ENCODE measurements at places on chromosomes 4 and X. TPM values are rescaled to one million over a fixed set of nuclear protein-coding genes. Genes with fewer than 3 reads are reported as not detected.

The FAAH2 gene
- 3.0 TPM for total RNA-seq

The FMR1NB gene
- not detected for total RNA-seq

The NOX1 gene
- total RNA-seq: not detected

The CNGA1 gene
- total RNA-seq: not detected

The UCP1 gene
- not detected for total RNA-seq

The SPINK2 gene
- total RNA-seq: 7.5 TPM

The CXorf49 gene
- total RNA-seq: not detected

The BRCC3 gene
- total RNA-seq: 25.0 TPM

The PFKFB1 gene
- total RNA-seq: 0.65 TPM

The ARFIP1 gene
- 18.4 TPM for total RNA-seq

DNA sequence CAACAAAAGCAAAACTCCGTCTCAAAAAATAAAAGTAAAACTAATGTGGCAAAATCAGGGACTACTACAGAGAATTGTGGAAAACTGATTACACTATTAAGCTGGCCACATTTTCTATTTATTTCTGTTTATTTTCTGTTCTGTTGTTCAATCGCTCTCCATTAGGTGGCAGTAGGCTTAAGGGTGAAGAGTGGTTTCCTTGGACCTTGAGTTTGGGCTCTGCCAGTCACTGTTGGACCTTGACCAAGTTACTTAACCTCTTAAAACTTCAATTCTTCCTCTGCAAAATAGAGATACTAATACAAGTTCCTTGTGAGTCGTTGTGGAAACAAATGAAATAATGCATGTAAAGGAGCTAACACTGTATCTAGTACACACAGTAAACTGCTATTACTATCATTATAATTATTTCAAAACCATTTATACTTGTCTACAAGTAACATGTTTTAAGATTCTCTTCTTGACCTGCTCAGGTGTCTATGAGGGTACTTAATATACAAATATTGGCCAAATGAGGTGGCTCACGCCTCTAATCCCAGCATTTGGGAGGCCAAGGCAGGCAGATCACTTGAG lies 15.2 kb downstream of the HSD17B11 start:
- peaks cover 2% of the 10 kb centered on the region for H3K4me1 ChIP-seq
- H3K36me3 ChIP-seq: peaks cover 9% of the 10 kb centered on the region
- no peak for DNase-seq
- no peaks in the 10 kb centered on the region for H3K27me3 ChIP-seq

DNA sequence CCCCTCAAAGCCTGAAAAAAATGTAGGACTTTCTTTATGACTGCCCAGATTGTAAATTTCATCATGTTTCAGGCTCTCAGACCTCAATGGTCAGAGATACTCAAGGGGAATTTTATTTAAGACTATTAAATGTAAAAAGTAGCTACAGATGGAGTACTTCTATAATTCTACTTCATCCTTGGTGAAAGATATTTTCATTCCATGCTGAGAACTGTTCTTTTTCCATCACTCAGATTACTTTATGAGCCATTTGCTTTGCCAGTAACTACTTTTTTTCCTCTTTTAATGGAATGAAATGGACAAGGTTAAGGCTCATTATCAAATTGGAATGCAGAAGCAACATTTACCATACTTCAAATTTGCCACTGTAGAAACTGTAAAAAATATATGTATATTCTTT lies 38.0 kb upstream of the PLS3 start:
- no peaks in the 10 kb centered on the region for H3K36me3 ChIP-seq
- DNase-seq: no peak
- no peak overlapping the region for H3K4me3 ChIP-seq
- no peak overlapping the region for H3K27ac ChIP-seq
- H3K27me3 ChIP-seq: no peaks in the 10 kb centered on the region

DNA sequence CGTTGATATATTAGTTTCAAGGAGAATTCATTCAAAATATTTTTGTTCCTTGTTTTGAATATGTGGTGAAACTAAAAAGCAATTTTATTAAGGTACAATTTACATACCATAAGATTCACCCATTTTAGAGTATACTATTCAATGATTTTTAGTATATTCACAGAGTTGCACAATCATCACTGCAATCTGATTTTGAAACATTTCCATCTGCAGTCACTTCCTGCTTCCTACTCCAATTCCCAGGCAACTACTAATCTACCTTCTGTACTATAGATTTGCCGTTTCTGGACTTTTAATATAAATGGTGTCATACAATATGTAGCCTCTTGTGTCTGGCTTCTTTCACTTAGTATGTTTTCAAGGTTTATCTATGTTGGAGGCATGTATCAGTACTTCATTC lies 71.3 kb downstream of the SLC9A7 start:
- H3K27ac ChIP-seq: no peak overlapping the region
- H3K27me3 ChIP-seq: no peaks in the 10 kb centered on the region

DNA sequence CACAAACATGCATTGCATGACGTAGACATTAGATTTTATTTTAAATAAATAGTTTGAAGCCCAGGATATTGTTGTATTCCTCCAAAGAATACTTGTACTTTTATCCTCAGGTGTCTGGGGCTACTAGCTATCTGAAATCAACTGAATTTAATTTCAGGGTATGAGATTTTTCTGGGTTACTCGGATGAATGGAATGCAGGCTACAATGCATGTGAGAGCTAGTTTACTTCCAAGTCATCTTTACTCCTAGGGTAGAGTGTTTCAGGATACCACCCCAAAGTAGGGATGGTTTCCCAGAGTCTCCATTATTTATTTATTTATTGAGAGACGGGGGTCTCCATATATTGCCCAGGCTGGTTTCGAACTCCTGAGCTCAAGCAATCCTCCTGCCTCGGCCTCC lies 66.4 kb downstream of the HPRT1 start:
- no peak overlapping the region for H3K27ac ChIP-seq
- no peaks in the 10 kb centered on the region for H3K36me3 ChIP-seq
- H3K4me3 ChIP-seq: no peak overlapping the region
- no peak for DNase-seq
- no peaks in the 10 kb centered on the region for H3K27me3 ChIP-seq
- peaks cover 4% of the 10 kb centered on the region for H3K4me1 ChIP-seq

- no peak overlapping the region for H3K27ac ChIP-seq
- DNase-seq: no peak
- no peaks in the 10 kb centered on the region for H3K27me3 ChIP-seq
- H3K4me1 ChIP-seq: peaks cover 10% of the 10 kb centered on the region
Observed at GRCh38 chr4:40687676-40688389, 58.2 kb upstream of the RBM47 start.

DNA sequence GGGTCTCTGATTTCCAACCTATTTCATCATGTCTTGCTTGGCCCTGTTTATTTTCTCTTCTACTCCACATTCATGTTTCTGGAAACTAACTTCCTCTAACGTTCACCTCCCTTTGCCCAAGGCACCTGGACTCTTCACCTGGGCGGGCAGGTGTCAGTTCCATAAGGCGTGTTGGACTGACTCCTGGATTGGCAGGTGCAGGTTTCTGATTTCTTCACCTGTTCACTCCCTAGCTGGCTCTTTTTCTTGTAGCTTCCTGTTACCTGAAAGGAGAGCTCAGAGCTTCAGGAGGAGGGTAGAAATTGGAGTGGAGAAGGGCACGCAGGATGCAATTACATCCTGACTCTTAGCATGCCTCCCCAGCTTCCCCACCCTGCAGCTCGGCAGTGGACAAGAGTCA lies 350.8 kb upstream of the KLF3 start:
- H3K36me3 ChIP-seq: peaks cover 6% of the 10 kb centered on the region
- H3K4me1 ChIP-seq: peaks cover 26% of the 10 kb centered on the region
- H3K27me3 ChIP-seq: peaks cover 2% of the 10 kb centered on the region
- DNase-seq: no peak

DNA sequence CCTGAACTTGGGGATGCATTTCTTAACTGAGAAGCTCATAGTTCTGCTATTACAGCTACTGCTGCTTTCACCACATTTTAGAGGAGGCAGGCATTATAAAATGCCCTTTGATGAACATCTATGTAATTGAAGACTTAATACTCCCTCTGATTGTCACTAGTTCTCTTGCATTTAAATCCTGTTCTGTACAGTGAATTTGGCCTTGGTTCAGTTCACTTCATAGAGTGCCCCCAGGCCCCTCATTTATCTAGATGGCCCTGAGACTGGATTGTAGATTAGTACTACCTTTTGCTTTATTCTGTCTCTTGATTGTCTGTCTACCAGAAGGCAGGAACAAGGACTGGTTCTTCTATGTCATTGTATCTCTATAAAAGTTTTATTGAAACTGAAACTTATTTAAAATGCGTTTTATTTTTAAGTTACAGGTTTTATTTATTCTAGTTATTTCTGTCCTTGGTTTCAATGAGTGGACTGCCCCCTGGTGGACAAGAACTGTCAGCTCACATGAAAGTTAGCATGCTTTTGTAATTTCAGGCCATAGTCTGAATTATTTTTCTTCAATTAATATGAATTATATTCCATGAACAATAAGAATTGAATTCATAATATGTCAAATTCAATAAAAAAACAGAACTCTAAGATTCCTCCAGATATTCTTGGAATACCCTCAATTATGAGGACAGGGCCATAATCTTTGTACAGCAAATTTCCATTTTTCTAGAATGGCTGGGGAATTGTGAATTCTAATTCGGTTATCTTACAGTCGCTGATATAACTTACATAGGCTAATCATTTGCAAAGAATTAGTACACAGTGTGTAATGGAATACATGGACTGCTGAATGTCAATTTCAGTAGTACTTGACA lies 47.2 kb upstream of the TMEM33 start:
- H3K4me3 ChIP-seq: no peak overlapping the region
- DNase-seq: no peak
- H3K4me1 ChIP-seq: peaks cover under 1% of the 10 kb centered on the region
- H3K27me3 ChIP-seq: peaks cover 27% of the 10 kb centered on the region
- H3K36me3 ChIP-seq: no peaks in the 10 kb centered on the region

GRCh38 chr4:78299565-78299972 lies 242.4 kb downstream of the FRAS1 start:
- H3K27ac ChIP-seq: no peak overlapping the region
- no peak for DNase-seq
- no peak overlapping the region for H3K4me3 ChIP-seq

- H3K36me3 ChIP-seq: no peaks in the 10 kb centered on the region
- no peak overlapping the region for H3K27ac ChIP-seq
- peaks cover 51% of the 10 kb centered on the region for H3K4me1 ChIP-seq
- peak; percentile 47 for DNase-seq
Observed at GRCh38 chr4:112516471-112517066, 589 bp upstream of the NEUROG2 start.

- peak; percentile 49 for DNase-seq
- no peaks in the 10 kb centered on the region for H3K27me3 ChIP-seq
- H3K4me1 ChIP-seq: peaks cover 6% of the 10 kb centered on the region
- H3K27ac ChIP-seq: no peak overlapping the region
- H3K36me3 ChIP-seq: no peaks in the 10 kb centered on the region
Observed at GRCh38 chrX:13506574-13506973, 62.8 kb upstream of the EGFL6 start.

- H3K4me1 ChIP-seq: peaks cover 12% of the 10 kb centered on the region
- peak; percentile 42 for DNase-seq
- peak overlapping the region; percentile 70 for H3K27ac ChIP-seq
- peak overlapping the region; percentile 74 for H3K4me3 ChIP-seq
- H3K36me3 ChIP-seq: peaks cover 3% of the 10 kb centered on the region
Observed at GRCh38 chrX:139930916-139931645, 1.8 kb downstream of the ATP11C start.

- H3K27me3 ChIP-seq: no peaks in the 10 kb centered on the region
- peaks cover 9% of the 10 kb centered on the region for H3K36me3 ChIP-seq
- no peaks in the 10 kb centered on the region for H3K4me1 ChIP-seq
- H3K4me3 ChIP-seq: no peak overlapping the region
- H3K27ac ChIP-seq: no peak overlapping the region
Observed at GRCh38 chr4:1384675-1385372, 21.4 kb downstream of the NKX1-1 start.

DNA sequence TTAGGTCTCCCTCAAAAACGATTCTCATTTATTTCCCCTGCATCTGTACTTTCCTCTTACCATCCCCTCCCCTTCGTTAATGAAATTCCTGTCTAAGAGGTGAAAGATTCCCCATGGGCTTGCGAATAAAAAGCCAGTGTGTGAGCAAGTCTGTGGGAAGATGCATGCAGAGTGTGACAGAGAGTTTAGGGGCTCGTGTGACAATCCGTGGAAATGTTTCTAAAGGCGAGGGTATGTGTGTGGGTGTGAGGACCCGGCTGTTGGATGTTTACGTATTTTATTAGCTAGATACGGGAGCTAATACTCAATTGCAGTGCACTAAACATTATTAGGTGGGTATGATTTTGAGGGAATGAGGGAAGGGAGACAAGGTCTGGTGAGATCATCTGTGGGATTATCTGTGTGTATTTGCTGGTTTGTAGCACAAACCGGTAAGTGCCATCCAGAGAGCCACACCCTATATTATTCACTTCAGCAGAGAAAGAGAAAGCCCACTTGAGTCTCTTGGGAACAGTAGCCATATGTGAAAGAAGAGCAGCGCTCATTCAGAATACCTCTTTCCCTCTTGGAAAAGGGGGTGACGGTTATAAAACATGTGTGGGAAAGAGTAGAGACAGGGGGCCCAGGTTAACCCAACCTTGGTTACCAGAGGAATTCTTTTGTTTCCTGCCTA lies 893 bp upstream of the HOPX start:
- peak overlapping the region; percentile 41 for H3K4me3 ChIP-seq
- no peaks in the 10 kb centered on the region for H3K36me3 ChIP-seq
- no peak for DNase-seq

DNA sequence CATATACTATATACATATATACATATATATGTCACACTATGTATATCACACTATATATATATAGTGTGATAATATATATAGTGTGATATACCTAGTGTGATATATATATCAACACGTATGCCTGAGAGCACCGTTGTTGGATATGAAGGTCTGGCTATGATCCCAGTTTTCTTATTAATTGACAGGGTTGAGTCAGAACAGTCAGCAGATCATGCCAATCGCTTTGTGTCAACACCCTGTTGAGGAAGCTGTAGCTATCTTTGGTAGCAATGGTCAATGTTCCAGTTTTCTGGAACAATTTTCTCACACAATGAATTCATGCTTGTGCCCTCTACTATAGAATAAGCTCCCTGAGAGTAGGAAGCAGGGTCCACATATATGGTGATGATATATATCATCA lies 496.0 kb upstream of the AGA start:
- no peak for DNase-seq
- no peaks in the 10 kb centered on the region for H3K27me3 ChIP-seq
- no peak overlapping the region for H3K27ac ChIP-seq
- no peaks in the 10 kb centered on the region for H3K36me3 ChIP-seq
- H3K4me1 ChIP-seq: no peaks in the 10 kb centered on the region
- no peak overlapping the region for H3K4me3 ChIP-seq

DNA sequence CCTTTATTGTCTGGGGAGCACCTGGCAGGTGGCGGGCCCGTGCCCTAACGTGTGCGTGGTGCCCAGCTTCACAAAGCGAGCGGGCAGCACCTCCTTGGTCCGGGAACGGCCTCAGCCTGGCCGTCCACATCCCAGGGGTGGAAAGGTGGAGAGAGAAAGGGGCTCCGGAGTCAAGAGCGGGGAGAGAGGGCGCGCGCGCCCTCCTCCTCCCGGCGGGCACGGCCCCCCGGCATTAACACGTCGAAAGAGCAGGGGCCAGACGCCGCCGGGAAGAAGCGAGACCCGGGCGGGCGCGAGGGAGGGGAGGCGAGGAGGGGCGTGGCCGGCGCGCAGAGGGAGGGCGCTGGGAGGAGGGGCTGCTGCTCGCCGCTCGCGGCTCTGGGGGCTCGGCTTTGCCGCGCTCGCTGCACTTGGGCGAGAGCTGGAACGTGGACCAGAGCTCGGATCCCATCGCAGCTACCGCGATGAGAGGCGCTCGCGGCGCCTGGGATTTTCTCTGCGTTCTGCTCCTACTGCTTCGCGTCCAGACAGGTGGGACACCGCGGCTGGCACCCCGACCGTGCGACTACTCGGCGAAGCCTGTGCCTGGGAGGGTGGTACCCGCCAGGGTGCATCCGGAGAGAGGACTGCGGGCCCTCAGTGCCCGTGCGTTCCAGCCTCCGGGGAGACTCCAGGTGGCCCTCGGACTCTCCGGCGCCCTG lies at the start of gene KIT:
Gene KIT, plus strand, starts transcription at position 407 of the 701 bp plus-strand sequence. Its CDS starts 58 bp downstream, at position 465.
- peaks cover 11% of the 10 kb centered on the region for H3K4me1 ChIP-seq
- H3K27ac ChIP-seq: no peak within 1 kb of the TSS
- H3K4me3 ChIP-seq: peak within 1 kb of the TSS; percentile 72
- H3K36me3 ChIP-seq: no peaks in the 10 kb centered on the region

Data from activated naive CD8-positive, alpha-beta T cell treated with anti-CD3 and anti-CD28 coated beads, Interleukin-2, amount 10 ng/mL, durations not matched to agents 7 days and 5 days (primary cell).